Panc1 (cell line): ENCODE measurements at places on chromosomes 2 and 18.

DNA sequence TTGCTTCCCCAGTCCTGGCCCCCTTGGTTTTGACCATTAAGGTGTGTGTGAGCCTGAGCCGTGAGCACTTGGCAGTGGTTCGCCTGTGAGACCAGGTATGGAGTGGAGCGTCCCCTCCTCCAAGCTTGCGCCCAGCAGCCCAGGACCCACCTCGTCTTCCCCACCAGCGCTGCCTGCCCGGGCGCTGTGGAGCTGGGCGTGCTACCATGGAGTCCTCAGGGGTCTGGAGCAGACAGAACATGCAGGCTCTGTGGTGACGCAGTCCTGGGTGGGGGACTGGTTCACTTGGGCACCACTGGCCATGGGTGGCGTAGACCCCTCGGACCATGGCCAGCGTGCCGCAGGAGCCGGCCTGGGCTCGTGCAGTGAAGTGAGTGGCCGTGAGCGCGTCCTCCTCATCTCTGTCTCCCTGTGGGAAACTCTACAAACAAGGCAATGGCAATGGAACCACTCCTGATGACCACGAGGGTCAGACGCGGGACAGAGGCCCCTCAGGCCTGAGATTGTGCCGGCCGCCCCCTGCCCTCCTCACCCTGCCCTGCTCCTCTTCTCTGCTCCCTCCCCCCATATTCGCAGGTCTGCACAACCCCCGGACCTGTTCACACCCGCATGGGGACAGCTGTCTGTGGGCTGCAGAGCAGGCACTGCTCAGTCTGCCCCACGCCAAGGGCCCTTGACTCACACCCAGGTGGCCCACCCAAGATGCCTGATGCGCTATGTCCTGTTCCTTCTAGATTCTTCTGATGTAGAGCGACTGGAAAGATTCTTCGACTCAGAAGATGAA lies 15.0 kb downstream of the DTYMK start:
- no peak for DNase-seq

- DNase-seq: no peak
Measured at GRCh38 chr2:149271575-149271974, 58.8 kb upstream of the LYPD6 start.

GRCh38 chr18:46555724-46556123 lies 101.3 kb downstream of the LOXHD1 start:
- no peak for DNase-seq

GRCh38 chr2:128617029-128617590 lies 298.4 kb upstream of the HS6ST1 start:
- DNase-seq: no peak

GRCh38 chr2:42828487-42829425 lies 36.4 kb upstream of the HAAO start:
- DNase-seq: no peak

DNA sequence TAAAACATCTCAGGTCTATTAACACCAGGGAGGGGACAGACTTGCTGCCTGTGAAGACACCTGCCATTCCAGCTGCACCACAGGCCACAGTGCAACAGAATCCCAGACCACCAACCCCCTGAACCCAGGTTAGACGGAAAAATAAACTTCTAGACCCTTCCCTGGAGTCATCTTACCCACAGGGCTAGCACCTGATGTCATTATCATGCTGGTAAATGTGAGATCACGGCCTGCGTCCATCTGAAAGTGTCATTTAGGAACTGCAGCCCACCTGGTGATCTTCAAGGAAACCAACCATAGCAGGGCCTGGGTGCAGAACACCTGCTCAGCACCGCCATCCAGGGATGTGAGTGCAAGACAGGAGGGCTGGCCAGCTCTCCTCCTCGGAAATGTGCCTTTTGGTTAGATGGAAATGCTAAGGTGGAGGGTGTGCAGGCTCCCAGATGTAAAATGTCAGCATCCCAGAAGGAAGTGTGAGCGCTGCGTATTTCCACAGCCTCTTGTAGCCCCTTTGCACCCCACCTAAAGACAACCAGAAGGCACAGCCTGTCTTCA lies 80.8 kb downstream of the PTGR3 start:
- no peak for DNase-seq

- no peak for DNase-seq
Measured at GRCh38 chr2:31920962-31921361, 89.8 kb downstream of the MEMO1 start.

GRCh38 chr2:15766303-15766861 lies 174.0 kb upstream of the MYCN start:
- no peak for DNase-seq

GRCh38 chr2:128329607-128330006 lies 10.9 kb upstream of the HS6ST1 start:
- no peak for DNase-seq

DNA sequence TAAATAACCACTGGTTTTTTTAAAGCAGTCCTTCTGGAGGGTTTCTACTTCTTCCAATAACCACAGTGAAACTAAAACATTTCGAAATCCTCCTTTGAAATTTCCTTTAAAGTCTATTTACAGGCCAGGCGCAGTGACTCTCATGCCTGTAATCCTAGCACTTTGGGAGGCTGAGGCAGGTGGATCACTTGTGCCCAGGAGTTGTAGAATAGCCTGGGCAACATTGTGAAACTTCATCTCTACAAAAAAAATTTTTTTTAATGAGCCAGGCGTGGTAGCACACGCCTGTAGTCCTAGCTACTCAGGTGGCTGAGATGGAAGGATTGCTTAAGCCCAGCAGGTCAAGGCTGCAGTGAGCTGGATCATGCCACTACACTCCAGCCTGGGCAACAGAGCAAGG lies 15.2 kb downstream of the KIDINS220 start:
- no peak for DNase-seq

GRCh38 chr2:137208431-137208891 lies 443.1 kb downstream of the THSD7B start:
- no peak for DNase-seq

DNA sequence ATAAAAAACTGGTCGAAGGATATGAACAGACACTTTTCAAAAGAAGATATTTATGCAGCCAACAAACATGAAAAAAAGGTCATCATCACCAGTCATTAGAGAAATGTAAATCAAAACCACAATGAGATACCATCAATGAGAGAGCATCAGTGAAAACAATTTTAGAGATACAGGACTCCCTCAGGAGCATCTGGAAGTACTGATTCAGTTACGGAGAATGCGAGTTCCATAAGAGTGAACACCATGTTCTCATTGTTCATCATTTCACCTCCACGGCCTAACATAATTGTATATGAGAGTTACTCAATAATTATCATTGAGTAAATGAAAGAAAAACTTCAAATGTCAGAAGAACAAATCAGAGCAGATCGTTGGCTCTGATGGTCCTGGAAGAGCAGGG lies 140.9 kb upstream of the TANK start:
- no peak for DNase-seq

GRCh38 chr2:29995241-29995640 lies 73.9 kb upstream of the ALK start:
- DNase-seq: no peak

GRCh38 chr2:64625299-64626145 lies 28.2 kb downstream of the SERTAD2 start:
- DNase-seq: no peak

DNA sequence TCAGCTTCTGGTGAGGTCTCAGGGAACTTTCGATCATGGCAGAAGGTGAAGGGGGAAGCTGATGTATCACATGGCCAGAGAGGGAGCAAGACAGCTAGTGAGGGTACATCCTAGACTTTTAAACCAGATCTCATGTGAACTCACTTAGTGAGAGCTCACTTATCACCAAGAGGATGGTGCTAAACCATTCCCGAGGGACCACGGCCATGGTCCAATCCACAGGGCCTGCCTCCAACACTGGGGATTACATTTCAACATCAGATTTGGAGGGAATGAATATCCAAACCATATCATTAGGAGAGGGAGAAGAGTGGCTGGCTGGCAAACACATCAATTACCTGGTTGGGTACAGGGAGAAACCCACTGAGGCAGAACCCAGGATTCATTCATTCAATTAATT lies 75.7 kb upstream of the HAAO start:
- DNase-seq: no peak

- DNase-seq: no peak
Measured at GRCh38 chr2:9462886-9463697, 11.3 kb upstream of the IAH1 start.

DNA sequence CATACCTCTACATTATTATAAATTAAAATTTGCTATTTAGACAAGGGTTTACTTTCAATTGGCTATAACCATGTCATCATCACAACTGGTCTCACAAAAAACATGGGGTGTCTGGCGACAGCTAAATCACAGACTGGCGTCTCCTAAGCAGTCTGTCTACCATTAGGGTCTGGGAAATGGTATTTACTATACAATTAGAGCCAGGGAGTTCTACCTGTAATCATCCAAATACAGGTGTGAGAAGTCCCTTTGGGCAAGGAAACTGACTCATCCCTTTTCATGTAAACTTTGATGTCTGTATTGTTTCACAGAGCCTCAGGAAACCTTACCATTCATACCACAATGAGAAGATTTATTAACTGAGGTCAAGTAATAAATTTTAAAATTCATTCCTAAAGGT lies 126.7 kb downstream of the OLA1 start:
- DNase-seq: no peak

DNA sequence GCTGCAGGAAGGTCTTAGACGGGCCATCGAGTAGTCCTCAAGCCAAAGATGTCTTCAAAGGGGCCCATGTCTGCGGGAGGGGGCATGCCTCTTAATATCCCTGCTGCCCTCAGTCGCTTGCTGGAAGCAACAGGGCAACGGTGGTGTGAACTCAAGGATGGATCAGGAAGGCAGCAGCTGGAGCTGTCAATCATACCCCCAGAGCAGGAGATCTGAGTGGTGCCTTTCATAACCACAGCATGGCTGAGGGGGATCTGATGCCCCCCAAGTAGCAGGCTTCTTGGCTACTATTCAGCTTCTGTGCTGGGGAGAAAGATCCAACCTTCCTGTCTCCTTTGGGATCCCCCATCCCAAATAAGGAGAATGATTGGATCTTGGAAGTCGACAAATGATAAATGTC lies 46.4 kb downstream of the INSIG2 start:
- no peak for DNase-seq

GRCh38 chr2:128773641-128774319 lies 455.1 kb upstream of the HS6ST1 start:
- DNase-seq: no peak

GRCh38 chr2:178482437-178482836 lies 2.2 kb downstream of the PLEKHA3 start:
- no peak for DNase-seq

GRCh38 chr2:23366720-23367119 lies 18.3 kb upstream of the KLHL29 start:
- DNase-seq: no peak

DNA sequence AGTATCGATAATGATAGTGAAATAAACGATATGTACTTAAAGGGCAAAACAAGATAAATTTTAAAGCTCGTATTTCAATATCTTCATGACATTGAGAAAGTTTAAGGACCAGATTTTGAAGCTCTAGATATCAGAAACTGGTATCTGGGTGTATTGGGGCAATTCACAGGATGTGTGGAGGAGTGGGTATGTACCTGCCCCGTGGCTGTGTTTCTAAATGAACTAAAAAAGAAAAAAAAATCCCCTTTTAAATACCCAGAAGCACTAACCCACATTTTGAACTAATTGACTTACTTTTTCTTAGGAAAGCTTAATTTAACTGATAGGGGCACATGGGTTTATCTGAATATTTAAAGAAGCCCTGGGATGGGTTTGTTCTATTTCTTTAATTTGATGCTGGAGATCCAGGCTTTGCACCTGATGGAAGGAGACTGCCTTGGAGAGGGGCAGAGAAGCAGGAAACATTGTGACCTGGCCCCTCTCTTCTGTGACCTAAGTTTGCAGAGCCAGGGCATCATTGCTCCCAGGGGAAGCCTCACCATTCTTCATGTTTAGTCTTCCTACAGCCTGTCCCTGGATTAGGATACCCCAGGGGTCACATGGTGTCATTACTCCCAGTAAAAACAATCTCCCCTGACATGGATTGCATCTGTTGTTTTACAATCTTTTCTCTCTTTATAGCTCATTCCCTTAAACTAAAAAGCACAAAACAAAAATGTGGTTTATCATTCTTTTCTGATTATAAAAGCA lies 7.6 kb upstream of the KCTD1 start:
- no peak for DNase-seq

- DNase-seq: no peak
Measured at GRCh38 chr2:214311931-214312749, 98.7 kb upstream of the VWC2L start.

DNA sequence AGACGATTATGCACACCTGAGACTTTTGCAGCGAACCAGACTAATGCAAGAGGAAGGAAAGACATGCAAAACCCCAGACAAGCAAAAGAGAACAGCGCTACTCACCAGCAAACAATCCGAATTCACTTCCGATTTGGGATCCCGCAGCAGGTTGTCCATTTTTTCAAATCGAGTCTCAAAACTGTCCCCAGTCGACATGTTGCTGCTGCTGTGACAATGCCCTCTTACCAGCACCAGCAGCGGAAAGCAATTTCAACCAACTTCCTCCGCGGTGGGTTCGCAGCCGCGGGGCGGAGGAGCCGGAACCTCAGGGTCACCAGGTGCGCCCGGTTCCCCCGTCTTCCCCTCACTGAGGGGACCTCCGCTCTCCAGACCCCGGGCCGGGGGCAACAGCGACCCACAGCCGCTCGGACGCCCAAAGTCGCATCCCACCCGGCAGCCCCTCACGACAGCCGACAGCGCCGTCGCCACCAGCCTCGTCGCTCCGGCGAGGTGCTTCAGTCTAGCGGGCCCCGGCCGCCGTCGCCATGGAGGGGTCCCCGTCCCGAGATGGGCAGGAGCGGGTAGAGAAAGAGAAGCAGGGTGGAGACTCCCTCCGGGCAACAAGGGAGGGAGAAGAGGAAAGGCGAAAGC lies 784 bp downstream of the ROCK1 start:
- DNase-seq: no peak

- no peak for DNase-seq
Measured at GRCh38 chr2:11551569-11552259, 17.9 kb downstream of the GREB1 start.

DNA sequence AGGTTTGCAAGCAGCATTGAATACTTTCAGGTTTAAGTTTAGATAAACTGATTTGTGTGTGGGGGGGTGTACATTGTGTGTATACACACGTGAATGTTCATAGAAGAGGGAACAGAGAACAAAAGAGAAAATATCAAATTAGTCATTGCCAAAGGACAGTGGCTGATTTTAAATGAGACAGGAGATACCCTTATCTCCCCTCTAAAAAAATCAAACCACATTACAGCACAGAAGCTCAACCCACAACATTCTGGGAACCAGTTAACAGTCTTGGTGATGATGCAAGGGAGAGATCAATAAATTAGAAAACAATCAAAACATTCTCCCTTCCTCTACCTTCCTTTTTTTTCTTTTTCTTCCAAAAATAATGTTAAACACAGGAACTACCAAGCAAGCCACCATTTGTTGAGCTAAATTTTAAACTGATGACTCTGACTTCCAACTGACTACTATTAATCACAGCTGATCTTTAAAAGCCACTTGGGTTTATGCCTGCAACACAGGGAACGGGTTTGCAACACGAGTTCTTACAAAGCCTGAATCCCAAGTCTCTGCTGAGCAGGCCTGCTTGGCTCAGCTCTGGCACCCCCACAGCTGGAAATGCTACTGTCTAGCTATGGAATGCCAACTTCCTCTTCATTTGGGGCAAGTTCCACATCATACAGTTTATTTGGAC lies 119.2 kb upstream of the ACVR1C start:
- no peak for DNase-seq

GRCh38 chr2:12141618-12142258 lies 395.3 kb downstream of the LPIN1 start:
- no peak for DNase-seq

- DNase-seq: no peak
Measured at GRCh38 chr18:34345738-34346137, 121.0 kb upstream of the NOL4 start.
